ENCODE measurements at places on chromosomes 5 and 9.

DNA sequence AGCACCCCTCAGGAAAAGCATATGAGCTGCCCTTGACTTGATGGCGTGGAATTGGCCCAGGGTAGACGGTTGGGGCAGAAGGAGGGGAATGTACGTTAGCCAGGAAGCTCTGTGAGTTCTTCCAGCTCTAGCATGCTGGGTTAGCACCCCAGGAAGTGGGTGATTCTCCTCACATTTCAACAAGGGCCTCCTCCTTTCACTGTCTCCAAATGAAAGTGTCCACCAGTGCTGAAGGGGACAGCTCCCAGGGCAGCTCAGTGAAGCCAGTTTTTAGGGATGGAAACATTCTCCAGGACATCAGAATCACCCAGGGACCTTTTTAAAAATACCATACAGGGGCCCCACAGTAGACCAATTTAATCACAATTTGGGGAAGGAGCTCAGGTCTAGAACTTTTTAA lies 17.2 kb upstream of the AFAP1L1 start:
- peak; percentile 53 for DNase-seq

DNA sequence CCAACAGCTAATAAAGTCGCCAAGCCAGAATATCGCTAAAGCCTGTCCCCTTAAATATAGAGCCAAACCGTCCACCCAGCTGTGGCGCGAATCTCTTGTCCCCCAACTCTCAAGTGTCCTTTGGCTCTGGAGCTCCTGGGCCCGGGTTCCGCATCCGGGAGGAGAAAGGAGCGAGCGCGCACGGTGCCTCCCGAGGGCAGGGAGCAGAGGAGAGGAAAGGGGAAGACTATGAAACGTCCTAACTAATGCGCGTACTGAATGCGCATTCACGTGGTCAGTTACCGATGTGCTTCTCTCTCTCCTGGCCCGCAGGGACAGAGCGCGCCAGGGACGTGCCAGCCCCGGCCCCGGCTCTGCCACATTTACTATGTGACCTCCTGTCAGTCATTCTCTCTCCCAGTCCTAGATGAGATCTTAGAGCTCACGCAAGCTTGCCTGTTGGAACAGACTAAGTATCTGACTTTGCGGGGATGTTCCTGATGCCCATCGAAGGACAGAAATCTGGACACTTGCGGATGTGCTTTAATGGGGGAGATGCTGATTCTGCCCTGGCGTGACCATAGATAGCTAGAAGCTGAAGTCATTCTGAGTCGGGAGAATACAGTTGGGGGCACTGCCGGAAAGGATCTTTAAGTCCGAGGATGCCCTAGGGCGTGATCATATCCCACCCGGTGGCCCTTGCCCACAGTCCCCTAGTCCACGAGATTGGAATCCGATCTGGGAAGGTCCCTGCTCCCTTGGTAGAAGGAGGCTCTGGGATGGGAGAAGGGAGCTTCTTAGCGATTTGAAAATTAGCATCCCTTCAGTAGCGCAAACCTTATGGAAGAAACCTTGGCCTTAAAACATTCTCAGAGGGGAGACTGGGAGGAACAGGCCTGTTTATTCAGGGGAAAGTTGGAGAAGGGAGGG lies 5.7 kb upstream of the EBF1 start:
- DNase-seq, result no peak

GRCh38 chr9:128244837-128245231 lies 31.0 kb downstream of the GOLGA2 start:
- no peak for DNase-seq

GRCh38 chr5:53378590-53379247 lies 101.7 kb upstream of the FST start:
- no peak for DNase-seq

GRCh38 chr5:139222346-139222745 lies 24.2 kb upstream of the SIL1 start:
- no peak for DNase-seq

GRCh38 chr5:82259172-82259800 lies 18.9 kb downstream of the RPS23 start:
- DNase-seq, result peak; percentile 18

GRCh38 chr5:128154943-128155342 lies 71.4 kb downstream of the SLC12A2 start:
- DNase-seq, result no peak

DNA sequence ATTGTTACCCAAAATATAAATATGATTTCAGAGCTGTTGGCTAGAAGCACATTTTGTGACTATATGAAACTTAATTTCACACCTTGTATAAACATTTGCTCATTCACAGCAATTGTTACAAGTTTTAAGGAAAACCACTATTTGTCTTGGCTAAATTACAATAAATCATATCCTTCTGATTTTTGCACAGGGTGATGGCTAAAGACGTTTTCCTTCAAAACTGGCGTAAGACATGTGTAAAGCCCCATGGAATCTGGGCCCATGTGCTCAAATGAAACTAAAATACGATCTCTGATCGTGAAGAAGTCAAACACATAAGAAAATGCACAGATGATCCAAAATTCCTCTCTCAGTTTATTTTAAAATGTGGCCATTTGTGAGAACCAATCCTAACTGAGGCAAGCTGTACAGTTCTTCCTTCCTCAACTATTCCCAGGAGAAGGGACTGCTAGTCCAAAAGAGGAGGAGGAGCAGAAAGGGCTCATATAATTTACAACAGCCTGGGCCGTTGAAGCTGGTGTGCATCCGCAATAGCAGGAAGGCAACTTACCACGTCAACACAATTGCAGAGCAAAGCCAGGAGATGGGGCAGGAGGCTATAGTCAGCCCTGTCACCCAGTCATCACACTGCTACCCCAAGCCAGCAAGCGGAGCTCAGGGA lies 98.4 kb downstream of the MED27 start:
- DNase-seq, result no peak

GRCh38 chr5:137176126-137176525 lies 323.0 kb downstream of the SPOCK1 start:
- DNase-seq, result no peak

DNA sequence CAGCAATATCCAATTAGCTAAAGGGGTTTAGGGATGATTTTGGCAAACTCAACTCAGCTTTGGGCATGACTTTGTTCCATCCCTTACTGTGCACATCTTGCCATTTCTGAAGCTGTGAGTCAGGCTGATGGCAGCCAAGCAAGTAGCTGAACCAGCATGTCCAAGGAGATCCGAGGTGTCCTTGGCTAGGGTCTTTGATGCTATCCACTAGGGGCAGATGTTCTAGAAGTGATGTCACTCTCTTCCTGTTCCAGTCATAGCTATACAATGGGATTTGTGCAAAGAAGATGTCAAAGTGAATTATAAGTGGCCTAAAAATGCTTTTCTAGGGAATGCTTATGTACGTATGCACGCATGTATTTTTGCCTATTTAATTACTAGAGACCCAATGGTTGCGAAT lies 160.8 kb upstream of the PAPPA start:
- no peak for DNase-seq

DNA sequence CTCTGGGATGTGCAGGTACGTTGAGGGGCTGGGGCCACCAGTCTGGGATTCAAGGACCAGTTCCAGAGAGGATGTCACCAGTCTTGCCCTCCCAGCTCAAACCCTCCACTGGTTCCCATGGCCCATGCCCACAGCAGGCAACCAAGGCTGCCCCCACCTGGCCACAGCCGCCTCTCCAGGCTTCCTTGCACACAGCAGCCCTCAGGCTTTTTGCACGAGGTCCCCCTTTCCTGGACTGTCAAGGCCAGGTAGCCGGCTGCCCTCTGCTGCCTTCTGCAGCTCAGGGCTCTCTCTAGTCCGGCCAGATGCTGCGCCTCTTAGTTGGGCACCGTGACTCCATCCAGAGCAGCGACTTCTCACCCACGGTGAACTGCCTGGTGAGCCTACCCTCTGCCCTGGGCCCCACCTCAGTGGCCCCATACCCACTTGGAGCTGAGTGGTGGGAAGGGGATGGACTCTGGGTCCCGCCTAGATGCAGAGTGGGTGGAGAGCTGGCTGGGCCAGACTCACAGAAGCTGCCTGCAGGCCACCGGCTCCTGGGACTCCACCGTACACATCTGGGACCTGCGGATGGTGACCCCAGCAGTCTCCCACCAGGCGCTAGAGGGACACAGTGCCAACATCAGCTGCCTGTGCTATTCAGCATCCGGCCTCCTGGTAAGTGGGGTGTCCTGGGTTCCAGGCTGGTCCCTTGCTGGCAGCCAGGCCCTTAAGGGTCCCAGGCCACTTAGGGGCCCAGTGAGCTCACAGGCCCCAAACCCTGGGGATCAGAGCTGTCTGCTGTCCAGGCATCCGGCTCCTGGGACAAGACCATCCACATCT lies 2.9 kb downstream of the WDR38 start:
- no peak for DNase-seq

GRCh38 chr5:52997424-52997823 lies 8.3 kb downstream of the ITGA2 start:
- DNase-seq, result no peak

- no peak for DNase-seq
Observed at GRCh38 chr9:112059145-112059965, 115.7 kb downstream of the SUSD1 start.

DNA sequence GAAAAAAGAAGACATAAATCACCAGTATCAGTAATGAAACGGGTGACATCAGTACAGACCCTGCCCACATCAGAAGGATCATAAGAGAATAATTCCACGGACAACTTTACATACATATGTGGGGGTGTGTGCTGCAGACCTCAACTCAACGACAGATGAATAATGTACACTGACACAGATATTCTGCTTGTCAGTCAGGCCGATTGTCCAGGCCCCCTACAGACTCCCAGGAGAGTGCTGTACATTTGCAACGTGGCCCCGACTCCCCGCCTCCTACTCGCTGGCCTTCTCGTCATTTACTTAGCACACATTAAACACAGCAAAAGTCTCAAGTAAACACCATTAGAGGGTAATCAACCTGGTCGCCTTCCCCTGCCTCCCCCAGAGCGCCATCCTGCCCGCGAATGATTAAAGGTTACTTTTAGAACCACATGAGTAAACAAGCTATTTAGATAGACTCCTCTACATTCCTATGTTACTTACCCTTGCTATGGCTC lies 3.5 kb upstream of the TMED9 start:
- no peak for DNase-seq

- DNase-seq, result peak; percentile 70
Observed at GRCh38 chr5:74575741-74576538, 64.6 kb downstream of the ENC1 start.

DNA sequence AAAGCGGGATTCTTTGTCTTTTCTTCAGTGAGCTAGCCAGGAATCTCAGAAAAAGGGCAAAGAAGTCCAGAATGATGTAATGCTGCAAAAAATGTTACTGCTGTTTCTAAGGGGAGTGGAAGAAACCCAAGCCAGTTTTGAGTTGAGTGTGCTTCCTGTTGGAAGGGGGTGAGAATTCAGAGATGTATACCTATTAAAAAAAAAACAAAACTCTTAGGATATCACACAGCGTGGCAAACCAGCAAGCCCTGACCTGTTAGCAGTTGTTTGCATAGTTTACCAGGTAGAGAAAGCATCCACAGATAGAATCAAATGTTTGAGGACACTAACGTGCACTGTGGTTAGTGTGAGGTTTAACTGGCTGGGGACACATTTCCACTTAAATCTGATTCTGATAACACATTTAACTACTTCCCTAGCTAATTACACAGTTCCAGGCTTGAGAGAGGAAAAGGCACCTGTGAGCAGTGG lies 11.4 kb downstream of the BASP1 start:
- DNase-seq, result no peak

DNA sequence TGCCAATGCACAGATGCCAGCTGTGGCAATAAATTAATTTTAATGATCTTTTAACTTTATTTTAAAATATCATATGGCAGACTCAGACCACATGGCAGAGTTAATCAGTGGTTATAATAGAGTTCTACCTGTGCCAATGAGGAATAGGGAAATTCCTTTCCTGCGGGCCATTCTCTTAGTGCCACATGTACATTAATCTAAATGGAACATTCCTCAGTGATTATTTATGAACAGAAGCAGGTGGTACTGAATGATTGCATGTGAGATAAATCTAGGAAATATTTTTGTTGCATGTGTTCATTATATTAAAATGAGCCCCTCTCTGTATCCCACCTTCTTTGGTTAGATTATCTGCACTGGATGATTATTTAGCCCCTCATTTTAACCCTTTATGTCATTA lies 102.3 kb downstream of the CCDC192 start:
- no peak for DNase-seq

DNA sequence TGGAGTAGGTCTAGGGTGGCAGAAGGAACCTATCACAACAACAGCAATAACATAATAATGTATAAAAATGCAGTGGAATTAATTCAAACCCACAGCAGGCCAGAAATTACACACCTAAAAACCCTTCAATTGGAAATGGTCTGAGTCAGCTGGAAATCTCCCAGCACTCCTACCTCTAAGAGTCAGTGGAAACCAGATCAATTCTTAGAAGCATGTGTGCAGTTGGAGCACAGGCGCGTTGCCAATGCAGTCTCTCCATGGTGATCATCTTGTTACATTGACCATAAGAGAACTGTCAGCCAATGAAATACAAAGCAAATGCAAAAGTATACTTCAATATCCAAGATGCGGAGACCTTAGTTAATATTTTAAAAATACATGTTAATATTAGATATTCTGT lies 15.1 kb upstream of the CSNK1G3 start:
- no peak for DNase-seq

- no peak for DNase-seq
Observed at GRCh38 chr9:137955224-137955570, 77.6 kb downstream of the CACNA1B start.

DNA sequence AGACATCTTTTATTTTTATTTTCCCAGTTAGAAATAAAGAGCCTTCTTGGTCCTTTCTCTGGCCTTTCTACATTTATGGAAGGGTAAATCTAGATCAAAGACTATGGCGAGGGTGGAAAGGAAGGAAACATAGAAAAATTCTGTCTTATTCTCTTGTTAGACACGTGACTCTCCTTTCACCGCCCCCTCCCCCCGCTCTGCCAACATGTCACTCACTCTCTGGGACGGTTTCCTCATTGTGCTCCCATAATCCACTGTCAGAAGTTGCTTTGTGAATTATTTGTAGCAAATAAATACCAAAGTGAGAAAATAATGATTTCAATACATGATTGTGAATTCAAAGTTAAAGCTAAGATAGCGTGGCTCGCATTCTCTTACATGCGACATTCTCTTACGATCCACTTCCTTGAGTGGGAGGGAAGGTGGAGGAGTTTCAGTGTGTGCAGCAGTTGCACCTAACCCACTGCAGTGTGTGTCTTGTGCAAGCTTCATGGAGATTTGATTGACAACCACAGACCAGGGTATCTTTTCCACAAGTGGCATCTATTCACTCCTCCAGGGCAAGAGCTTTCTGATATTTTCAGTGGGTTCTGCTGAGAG lies 423.0 kb upstream of the KIF2A start:
- DNase-seq, result no peak

DNA sequence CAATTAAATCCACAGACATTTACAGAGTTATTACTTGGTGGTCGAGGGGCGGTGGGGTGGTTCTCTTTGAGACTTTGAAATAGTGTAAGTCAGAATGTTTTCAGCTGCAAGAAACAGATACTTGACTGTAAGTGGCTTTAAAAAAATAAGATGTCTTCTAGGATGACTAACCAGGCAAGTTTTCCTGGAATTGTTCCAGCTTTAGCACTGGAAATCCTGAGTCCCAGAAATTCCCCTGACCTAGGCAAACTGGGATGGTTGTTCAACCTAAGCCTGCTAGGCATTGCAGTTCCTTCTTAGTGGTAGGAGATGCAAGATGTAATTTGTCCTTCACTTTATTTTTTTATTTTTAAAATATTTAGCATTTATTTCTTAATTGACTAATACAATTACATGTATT lies 169.5 kb upstream of the POC5 start:
- DNase-seq, result no peak

GRCh38 chr9:70422371-70423043 lies 8.1 kb upstream of the KLF9 start:
- no peak for DNase-seq

Measured in HTR-8/SVneo (cell line).